Kasumi-1 (cell line): ENCODE measurements at places on chromosomes 4 and X.

- peak; percentile 72 for DNase-seq
Measured at GRCh38 chr4:71275570-71275969, 63.2 kb upstream of the SLC4A4 start.

DNA sequence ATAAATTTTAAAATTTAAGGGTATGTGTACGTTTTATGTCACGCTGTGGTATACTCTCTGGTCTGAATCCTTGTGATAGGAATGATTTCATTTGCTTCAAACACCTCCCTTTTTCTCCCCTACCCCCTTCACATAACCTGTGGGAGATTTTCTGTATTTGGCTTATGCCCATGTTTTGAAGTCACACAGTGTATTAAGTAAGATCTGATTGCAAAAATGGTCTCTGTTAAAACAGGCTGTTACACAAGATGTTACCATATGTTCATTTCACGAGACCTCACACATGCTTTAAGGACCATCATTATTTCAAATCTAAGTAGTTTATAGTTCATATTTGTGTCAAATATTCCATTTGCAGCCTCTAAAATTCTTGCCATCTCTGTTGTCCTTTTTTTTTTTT is 63.5 kb downstream of the TMEM131L start:
- no peak for DNase-seq

DNA sequence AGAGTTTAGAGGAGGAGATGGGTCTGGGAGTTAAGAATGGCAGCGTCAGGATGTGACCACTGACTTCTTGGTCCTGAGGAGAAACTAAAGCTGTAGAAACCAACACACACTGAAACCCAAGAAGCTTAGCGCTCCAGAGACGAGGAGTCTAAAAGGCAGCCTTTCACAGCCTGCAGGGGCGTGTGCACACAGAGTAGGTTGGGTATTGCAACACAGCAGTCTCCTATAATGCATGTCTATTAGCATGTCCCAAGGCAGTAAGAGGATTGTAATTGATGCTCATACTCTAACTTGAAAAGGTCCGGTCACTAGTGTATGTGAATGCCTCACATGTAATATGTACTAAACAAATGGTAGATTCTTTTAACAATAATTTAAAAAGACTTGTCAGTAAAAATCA is 57.4 kb downstream of the PTTG2 start:
- no peak for DNase-seq

- DNase-seq: no peak
Measured at GRCh38 chr4:157363360-157363759, 142.8 kb downstream of the GRIA2 start.

- no peak for DNase-seq
Measured at GRCh38 chrX:113400193-113400704, 559.6 kb upstream of the AMOT start.

DNA sequence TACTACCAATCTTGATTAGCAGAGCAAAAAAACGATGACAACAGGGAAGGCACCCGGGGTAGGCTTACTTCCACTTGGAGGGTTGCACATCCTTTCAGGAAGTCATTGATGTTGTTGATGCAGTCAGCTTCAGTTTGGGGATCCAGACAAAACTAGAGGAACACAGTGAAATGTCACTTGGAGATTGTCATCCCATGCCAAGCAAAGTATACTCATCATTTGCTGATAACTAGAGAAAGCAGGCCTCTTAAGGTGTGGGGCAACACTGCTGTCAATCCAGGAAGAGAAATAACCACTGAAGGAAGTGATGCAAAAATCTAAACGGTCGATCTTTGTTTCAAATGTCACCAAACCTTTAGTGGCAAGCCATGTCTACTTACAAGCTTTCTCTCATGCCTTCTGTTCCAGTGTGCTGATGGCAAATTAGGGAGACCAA is 1.4 kb downstream of the ARHGEF6 start:
- peak; percentile 78 for DNase-seq

DNA sequence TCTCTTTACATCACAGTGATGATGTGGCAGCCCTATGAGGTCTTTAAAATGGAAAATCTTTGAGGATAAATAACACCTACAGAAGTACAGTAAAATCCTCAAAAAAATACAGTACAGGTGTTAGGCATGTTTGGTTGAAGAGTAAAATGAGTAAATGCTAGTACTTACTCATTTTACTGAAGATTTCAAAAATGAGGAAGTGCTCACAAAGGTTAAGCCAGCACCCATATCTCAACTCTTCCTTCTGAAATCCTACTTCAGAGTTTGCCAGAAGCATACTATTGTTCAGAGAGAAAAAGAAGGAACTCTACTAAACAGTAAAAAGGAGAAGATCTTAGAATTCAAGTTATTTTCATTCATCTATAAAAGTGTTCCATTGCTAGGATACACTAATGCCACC is 130.9 kb downstream of the CBR4 start:
- DNase-seq: peak; percentile 48

DNA sequence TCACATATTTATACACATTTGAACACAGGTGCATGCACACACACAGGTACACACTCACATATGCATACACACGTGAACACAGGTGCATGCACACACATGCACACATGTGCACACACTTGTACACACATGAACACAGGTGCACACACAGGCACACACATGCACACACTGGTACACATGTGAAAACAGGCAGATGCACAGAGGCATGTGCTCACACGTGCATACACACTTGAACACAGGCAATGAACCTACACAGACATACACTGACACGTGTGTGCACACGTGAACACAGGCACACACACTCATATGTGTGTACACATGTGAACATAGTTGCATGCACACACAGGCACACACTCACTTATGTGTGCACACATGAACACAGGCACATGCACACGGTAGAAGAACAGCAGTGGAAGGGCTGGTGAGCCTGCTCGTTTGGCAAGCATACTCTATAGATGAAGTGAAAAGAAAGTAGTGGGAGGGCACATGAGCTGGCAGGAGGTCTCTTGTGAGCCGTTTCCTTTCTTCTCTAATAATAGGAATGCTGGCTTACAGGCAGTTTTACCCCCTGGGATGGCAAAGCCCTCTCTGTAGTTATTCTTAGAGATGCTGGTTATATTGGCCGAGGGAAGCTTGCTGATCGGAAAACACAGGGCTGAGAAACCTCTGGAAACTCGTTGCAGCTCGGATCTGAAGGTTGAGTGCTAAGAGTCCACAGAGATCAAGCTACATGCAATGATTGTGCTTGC is 279.6 kb upstream of the CLNK start:
- DNase-seq: no peak

GRCh38 chr4:123340381-123340701 is 56.3 kb upstream of the SPRY1 start:
- no peak for DNase-seq

GRCh38 chr4:176300565-176300964 is 19.2 kb upstream of the SPCS3 start:
- no peak for DNase-seq

GRCh38 chrX:97692575-97692974 is 808.9 kb downstream of the RPA4 start:
- DNase-seq: no peak

- DNase-seq: peak; percentile 1
Measured at GRCh38 chrX:21708116-21708515, 49.8 kb downstream of the SMPX start.

DNA sequence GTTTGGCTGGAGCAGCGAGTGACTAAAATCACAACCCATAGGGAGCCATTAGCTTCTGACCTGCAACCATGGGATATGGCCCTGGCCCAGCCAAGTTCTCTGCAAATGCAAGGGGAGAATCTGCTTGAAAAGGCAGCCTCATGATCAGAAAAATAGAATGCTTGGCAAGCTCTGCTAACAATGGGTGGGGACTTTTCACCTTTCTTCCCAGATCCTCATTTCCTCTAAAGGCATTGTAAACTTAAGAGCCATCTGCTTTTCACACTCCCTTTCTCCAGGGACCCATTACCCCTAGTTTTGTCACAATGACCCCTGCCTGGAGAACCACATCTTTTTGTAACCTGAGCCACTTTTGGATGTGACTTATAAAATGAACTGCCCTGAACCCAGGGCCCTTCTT is 104.3 kb downstream of the PARM1 start:
- DNase-seq: no peak

- DNase-seq: peak; percentile 66
Measured at GRCh38 chr4:147779451-147779850, 47.6 kb downstream of the ARHGAP10 start.

GRCh38 chrX:137044893-137045292 is 11.1 kb upstream of the GPR101 start:
- no peak for DNase-seq
